ENCODE measurements at places on chromosomes 16 and 17.
A peak's percentile ranks its signal among the peaks of the same experiment; 100 is the strongest.

DNA sequence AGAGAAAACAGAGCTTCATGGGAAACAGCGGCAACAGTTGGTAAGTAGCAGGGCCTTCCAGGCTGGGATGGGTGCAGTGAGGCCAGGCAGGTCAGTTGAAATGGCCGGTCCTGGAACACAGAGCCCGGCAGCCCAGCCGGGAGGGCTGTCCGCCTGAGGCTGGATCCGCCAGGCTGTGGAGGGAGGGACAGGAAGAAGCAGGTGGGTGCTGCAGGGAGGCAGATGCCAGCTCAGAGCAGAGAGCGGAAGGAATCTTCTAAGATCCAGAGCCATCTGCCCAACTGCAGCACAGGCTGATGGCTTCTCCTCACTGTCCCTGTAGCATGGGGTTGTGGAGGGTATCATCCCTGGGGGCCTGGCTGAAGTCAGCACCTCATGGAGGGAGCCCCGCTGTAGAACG, 599 bp downstream of the RNF112 start:
- no peak for DNase-seq

DNA sequence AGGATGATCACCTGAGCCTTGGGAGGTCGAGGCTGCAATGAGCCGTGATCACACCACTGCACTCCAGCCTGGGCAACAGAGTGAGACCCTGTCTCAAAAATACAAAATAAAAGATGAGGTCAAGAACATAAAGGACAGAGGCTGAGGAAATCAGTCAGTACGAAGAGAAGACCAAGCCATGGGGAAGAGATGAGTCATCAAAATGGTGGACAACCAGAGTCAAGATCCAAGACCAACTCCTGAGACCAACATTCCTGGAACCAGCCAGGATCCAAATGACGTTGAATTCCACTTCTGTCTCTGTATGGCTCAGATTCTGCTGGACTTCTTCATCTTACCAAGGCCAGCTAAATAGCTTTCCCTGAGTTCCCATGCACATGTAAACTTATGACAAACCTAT, 44.8 kb upstream of the NOG start:
- DNase-seq = no peak

- no peak for DNase-seq
These were observed at the start of gene CNTNAP4 for GRCh38 chr16:76276745-76277438. CNTNAP4 (plus strand) TSS chr16:76277401; CDS start chr16:76277663, 262 bp downstream.

- peak; percentile 88 for DNase-seq
These were observed 45.8 kb upstream of the ETV4 start for GRCh38 chr17:43591779-43592562.

DNA sequence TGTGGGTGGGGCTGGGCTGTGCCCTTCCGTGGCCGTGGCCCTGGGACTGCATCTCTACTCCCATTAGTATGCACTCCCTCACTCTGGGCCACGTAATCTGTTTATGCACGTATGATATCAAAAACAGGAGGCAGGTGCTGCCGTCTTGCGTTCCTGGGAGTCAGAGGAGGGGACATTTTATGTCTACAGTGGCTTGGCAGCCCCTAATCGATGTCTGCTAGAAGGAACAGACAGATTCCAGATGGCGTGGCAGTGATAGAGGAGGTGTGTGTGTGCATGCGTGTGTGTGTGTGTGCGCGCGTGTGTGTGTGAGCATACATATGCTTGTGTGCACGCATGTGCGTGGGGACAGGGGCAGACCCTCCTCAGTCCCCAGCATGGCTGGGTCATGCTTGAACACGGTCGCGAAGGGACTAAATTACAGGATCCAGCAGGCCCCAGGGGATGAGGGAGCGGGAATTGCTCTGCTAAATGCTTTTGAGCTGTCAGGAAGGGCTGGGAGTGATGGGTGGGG, 44.7 kb downstream of the SREBF1 start:
- no peak for DNase-seq

DNA sequence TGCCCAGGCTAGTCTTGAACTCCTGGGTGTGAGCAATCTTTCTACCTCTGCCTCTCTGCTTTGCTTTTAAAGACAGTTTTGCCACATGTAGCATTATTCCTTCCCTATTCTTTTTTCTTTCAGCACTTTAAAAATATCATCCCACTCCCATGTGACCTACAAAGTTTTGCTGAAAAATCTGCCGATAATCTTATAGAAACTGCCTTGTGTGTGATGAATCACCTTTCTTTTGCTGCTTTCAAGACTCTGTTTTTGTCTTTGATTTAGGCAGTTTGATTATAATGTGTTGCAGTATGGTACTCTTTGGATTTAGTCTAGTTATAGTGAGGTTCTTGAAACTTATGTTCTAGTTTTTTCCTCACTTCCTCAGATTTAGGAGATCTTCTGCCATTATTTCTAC, 142.0 kb upstream of the KIF2B start:
- DNase-seq = no peak

- no peak for DNase-seq
These were observed 4.6 kb downstream of the TRIM47 start for GRCh38 chr17:75873587-75874322.

- DNase-seq = no peak
These were observed 49.9 kb upstream of the CDR2 start for GRCh38 chr16:22424161-22424937.

DNA sequence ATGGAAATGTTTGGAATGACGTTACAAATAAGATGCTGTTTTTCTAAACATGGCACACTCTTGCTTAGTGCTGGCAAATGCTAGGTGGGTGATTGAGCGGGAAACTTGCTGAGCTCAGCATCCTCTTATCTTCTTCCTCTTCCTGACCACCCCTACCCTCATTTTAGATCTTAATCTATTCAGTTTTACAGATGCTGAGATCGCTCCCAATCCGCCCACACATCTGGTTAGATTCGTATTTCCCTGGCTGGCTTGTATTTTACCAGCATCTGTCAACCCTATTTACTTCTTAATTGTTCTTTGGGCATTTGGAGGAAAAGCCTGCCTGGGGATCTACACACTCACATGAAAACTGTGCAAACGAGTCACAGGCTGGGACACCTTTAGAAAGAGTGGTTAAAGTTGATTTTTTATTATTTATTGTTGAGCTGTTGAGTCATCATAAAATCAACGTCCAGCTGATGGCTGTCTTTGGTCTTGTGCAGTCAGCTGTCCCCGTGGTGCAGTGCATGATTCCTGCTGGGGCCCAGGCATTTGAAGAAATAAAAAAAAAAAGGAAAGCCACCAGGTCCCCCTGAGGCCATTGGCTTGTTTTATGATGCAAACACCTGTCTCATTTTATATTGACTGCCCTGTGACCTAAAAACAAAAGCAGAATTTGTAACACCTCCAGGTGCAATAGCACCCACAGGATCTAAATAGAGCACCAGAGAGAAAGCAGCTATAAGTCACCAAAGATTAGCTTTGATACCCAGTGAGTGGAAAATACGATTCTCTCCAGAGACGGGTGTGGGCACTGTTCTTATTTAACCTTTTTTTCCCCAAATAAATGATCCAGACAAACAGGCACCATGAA, 258.6 kb downstream of the HS3ST3B1 start:
- DNase-seq = no peak

DNA sequence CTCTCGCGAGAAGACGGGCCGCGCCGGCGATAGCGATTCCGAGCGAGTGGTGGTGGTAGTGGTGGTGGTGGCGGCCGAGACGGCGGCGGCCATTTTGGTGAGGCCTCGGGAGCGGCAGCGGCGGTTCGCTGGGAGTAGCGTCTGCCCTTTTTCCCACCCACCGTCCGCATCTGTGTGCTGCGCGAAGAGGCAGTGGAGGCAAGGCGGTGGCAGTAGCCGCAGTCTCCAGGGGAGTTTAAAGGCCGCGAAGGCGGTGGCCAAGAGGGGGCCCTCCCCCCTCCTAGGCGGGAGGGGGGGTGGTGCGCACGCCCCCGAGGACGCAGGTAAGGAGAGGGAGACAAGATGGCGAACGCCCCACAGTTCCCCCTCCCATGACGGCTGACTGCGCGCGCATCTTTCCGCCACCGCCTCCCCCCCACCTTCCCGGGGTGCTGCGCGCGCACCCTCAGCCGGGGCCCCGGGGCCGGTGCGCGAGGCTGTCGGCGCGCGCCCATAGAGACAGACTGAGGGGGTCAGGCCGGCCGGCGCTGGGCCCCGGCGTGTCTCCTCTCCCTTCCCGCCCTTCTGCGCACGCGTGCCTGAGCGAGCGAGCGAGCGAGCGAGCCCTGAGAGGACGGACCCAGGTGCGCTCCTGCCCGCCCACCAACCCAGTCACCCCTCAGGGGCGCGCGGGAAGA, 694 bp upstream of the SRCAP start:
- DNase-seq = peak; percentile 96

GRCh38 chr17:1752425-1753262, 9.2 kb upstream of the SERPINF1 start:
- DNase-seq = peak; percentile 63

GRCh38 chr16:56351481-56351880, 73.9 kb downstream of the AMFR start:
- no peak for DNase-seq

- no peak for DNase-seq
These were observed 136.1 kb downstream of the RAB11FIP4 start for GRCh38 chr17:31527606-31528005.

GRCh38 chr16:67246756-67247191, 507 bp downstream of the FHOD1 start:
- no peak for DNase-seq

- no peak for DNase-seq
These were observed 66.4 kb downstream of the NXN start for GRCh38 chr17:913207-913606.

GRCh38 chr17:31842195-31843069, 16.6 kb downstream of the COPRS start:
- peak; percentile 89 for DNase-seq

GRCh38 chr16:3774156-3774767, 56.9 kb upstream of the TRAP1 start:
- no peak for DNase-seq

- DNase-seq = no peak
These were observed 34.3 kb downstream of the PITPNC1 start for GRCh38 chr17:67411397-67411796.

DNA sequence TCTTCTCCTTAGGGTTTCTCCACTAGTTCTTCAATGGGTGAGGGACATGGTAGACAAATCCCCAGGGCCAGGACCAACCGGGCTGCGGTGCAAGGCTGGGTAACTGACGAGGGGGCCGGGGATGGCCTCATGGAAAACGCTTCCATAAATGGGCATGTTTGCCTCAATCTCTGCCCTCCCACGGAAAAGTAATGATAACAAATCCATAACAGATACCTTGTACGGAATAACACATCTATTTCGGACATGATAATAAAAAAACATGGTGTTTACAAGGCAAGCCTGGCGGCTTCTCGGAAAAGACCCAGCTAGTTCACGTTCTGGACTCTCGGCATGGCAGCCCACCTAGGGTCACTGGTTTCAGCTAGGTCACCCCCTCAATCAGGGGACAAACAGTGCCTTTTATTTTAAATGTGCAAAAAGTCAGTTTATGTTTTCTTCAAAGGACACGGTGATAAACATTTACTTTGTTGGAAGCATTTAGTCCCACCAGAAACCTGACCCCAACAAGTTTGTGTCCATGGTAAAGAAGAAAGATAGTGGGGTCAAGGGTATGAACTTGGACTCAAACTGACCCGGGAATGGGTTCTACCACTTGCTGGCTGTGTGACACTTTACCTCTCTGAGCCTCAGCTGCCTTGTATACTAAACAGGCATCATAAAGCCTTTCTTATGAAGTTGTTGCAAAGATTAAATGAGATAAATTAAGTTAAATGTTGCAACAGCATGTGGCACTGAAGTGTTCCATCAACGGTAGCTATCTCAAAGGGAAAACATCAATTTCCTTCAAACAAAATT, 1.7 kb downstream of the MYH11 start:
- DNase-seq = no peak

- no peak for DNase-seq
These were observed 99.7 kb downstream of the CMIP start for GRCh38 chr16:81544261-81544660.

DNA sequence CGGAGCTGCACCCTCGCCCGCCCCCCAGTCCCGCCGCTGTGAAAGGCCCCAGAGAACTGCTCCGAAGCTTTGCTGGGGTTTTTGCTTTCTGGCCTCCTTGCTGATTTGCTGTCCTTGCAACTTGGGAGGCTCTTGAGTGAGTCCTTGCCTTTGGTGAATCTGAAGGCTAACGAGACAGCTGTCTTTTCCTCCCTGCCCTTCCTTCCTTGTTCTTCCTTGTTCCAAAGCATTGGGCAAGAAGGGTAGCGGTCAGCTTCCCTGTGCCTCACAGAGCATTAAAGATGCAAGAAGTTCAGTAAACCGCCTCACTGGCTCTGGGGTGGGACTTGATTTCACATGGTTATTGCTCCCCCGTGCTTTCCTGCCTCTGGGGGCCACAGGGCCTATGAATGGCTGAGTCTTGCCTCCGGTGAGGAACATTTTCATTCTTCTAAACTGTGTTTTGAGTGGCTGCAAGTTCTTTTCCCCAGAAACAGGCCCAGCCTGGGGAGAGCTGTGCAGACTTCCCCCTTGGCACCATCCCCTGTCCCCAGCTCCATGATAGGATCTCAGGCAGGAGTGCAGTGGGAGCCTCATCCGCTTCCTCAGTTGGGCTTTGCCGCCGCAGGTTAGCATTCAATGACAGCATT, 1.4 kb downstream of the YPEL2 start:
- no peak for DNase-seq

- DNase-seq = no peak
These were observed 16.6 kb downstream of the TXNDC11 start for GRCh38 chr16:11726008-11726407.

GRCh38 chr16:15650698-15651171, 690 bp downstream of the NDE1 start:
- no peak for DNase-seq

DNA sequence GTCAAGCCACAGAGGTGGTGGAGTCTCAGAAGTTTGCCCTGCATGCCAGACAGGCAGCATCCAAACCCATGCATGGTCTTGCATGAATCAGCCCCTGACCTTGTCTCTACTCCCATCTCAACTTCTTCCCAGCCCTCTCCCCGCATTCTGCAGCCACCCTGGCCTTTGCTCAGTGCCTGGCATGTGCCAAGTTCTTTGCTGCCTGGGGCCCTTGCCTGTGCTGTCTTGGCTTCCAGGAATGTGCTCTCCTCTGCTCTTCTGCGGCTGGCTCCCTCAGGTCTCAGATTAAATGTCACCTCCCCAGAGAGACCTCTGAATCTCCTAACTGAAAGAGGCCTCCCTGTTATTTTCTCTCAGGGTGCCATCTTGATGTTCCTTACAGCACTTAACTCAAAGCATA, 17.6 kb downstream of the DRC3 start:
- DNase-seq = no peak

DNA sequence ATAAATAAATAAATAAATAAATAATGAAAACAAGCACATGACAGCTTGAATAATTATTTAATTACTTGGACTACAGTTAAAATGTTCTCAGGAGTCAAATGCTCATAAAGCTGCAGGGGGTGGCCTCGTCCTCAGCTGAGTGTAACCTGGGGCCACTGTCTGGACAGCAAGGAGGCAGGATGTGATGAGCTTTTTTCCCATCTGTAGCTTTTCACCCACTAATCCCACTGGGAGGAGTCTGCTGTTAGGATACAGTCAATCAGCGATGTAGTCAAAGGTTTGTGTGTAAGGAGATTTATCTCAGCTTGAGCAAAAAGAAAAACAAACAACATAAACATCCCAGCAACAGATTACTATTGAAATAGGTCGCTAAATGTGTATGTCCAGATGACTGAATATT, 22.5 kb downstream of the ZCCHC14 start:
- DNase-seq = no peak

- no peak for DNase-seq
These were observed 204.2 kb downstream of the PRKCA start for GRCh38 chr17:66506641-66507040.

GRCh38 chr16:30470170-30470512, 2.4 kb upstream of the ITGAL start:
- no peak for DNase-seq
